Small intestine (tissue), 16 donors: ENCODE measurements at places on chromosomes 1 and 21.

DNA sequence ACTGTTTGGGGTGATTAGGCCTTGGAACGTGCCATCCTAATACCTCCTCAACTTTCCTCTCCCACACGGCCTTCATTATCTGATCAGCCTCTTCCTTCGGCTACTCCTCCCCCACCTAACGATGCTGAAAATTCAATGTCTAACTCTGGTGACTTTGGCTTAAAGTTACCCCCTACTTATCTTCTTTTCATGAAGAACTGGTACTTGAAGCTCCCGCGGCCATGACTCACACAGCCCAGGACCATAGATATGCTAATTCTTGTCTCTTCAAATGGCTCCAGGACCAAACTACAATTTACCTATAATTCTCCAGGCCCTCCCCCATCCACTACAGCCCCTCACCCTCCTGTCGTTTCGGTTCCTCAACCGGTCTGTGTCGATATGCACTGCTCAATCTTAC is 15.7 kb upstream of the AZIN2 start:
- H3K27ac ChIP-seq = no peak overlapping the region
- H3K27me3 ChIP-seq = peaks cover 2% of the 10 kb centered on the region
- H3K4me3 ChIP-seq = no peak overlapping the region
- no peak for DNase-seq
- no peaks in the 10 kb centered on the region for H3K4me1 ChIP-seq
- no peaks in the 10 kb centered on the region for H3K36me3 ChIP-seq

DNA sequence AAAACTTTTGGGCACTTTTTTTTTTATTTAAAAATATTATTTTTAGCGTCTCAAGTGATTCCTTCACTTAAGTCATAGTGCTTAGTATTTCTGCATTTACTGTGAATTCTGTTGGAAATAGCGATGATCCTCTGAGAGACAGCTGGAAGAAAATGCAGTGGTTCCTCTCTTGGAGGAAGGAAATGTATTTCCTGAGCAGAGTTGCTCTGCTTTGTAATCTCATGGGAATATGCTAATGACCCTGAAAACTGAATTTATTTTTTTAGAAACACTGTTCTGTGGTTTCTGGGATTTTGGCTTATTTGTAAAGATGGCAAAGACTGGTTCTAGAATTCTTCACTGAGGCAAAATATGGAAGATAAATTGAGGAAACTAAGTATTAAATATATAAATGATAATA is 88.9 kb downstream of the NTNG1 start:
- H3K36me3 ChIP-seq = no peaks in the 10 kb centered on the region
- DNase-seq = no peak
- H3K4me3 ChIP-seq = no peak overlapping the region
- no peak overlapping the region for H3K27ac ChIP-seq
- no peaks in the 10 kb centered on the region for H3K27me3 ChIP-seq

DNA sequence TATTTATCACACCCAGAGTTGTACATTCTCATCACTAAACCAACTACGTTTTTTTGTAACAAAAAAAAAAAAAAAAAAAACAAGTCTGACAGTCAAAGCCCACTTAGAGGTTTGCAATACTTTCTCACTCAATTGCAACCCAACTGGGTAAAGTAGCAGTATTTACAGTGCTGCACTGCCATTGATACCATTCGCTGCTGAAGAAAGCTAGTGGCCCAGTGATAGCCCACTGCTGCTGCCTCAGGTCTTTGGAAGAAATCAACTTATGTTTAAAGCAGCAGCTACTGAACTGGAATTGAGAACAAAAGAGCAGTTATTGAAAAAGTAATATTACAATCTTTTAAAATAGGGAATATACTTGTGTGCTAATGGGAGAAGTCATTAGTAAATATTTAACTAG is 2.7 kb downstream of the HNRNPU start:
- no peak overlapping the region for H3K27ac ChIP-seq
- H3K4me3 ChIP-seq = peak overlapping the region; percentile 82
- peaks cover 14% of the 10 kb centered on the region for H3K36me3 ChIP-seq
- H3K27me3 ChIP-seq = no peaks in the 10 kb centered on the region

DNA sequence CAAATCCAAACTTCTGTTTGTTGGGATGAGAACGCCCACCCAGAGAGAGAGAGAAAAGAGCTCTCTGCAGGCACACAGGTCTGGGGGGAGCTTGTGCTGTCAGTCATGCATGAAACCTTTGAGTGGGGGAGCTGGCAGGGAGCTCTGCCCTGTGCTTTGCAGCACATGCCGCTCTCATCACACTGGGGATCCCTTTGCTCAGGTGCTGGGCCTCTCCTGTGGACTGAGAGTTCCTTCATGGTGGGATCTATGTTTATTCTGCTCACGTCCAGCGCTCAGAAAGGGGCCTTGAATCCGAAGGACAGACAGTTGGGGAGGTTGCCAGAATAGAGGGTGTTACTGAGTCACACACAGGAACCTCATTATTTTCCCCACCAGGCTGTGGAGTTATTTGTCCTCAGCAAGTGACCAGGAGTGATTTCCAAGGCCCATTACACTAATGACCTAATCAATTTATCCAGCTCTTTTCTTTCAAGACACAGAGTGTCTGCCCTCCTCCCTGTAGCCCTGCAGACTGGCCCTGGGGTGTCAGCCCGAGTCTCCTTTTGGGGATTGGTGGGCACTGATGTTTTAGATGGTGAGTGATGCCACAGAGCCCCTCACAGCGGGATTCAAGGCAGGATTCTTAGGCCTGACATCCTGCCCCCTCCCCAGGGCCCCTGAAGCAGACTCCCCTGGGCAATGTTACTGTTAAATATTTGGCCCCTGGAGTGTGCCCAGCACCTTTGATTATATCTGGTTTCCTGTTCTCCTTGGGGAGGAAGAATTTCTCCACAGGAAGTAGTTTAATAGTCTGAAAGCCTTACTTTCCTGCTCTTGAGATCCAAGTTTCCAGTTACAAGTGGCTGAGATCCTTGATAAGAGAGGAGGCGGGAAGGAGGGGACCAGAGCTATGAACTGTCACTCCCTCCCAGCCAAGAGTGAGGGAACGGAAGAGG is 22.3 kb downstream of the MYBPH start:
- no peaks in the 10 kb centered on the region for H3K36me3 ChIP-seq
- no peaks in the 10 kb centered on the region for H3K4me1 ChIP-seq
- H3K27me3 ChIP-seq = no peaks in the 10 kb centered on the region
- H3K4me3 ChIP-seq = no peak overlapping the region
- H3K27ac ChIP-seq = no peak overlapping the region
